HFFc6 (cell line): ENCODE measurements at places on chromosomes 2 and 18. TPM values are rescaled to one million over a fixed set of nuclear protein-coding genes. Genes with fewer than 3 reads are reported as not detected.

GRCh38 chr2:121583555-121583954 lies 52.9 kb downstream of the RNU4ATAC start:
- no peak for DNase-seq

- no peak for DNase-seq
These were observed 76.3 kb downstream of the COLEC12 start for GRCh38 chr18:424071-424661.

Gene RNF152
- total RNA-seq: 52.3 to 77.2 TPM (median 69.8 TPM) in 3 replicates

DNA sequence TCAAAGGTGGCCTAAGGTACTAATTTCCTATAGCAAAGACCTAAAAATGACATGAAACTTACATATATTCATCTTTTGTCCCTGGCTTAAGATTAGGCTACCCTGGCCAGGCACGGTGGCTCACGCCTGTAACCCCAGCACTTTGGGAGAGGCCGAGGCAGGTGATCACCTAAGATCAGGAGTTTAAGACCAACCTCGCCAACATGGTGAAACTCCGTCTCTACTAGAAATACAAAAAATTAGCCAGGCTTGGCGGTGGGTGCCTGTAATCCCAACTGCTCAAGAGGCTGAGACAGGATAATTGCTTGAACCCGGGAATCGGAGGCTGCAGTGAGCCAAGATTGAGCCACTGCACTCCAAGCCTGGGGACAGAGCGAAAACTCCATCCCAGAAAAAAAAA lies 5.9 kb downstream of the SRSF7 start:
- no peak for DNase-seq

Gene MC5R
- not detected in 3 replicates for total RNA-seq

GRCh38 chr2:48417856-48418838 lies 111.8 kb upstream of the STON1 start:
- DNase-seq: no peak

DNA sequence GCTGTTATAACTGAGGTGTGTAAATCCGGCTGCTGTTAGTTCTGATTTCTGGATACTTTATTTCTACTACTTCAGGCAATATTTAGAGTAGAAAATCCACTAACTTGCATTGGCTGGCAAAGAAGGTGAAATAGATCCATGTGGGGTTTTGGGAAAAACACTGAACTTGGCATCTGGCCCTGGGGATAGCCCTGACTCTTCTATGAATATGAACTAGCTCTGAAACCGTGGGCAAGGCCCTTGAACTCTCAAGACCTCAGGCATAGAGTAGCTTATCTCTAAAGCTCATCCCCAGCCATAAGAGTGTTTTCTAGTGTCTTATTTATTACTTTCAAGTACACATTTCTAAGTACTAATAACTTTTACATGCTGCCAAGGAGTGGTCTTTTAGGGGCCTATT lies 25.8 kb downstream of the PARD3B start:
- no peak for DNase-seq

DNA sequence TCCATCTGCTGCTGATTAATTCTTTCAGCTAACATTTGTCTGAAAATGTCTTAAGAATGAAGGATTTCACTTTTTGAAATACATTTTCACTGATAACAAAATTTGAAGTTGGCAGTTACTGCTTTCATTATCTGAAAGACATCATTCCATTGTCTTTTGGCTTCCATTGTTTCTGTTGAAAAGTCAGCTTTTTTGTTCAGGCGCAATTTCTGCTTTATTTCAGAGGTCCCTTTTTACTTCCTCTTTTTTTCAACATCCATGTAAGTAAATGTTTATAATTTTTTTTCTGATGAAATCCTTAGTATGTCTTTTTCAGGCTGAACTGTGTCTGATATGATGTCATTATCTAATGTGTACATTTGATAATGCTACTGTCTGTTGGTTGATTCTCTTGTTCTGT lies 184.2 kb downstream of the RND3 start:
- DNase-seq: no peak

Gene ERMN
- total RNA-seq: not detected in 3 replicates

GRCh38 chr2:47201224-47201623 lies 46.1 kb upstream of the STPG4 start:
- DNase-seq: peak; percentile 53

DNA sequence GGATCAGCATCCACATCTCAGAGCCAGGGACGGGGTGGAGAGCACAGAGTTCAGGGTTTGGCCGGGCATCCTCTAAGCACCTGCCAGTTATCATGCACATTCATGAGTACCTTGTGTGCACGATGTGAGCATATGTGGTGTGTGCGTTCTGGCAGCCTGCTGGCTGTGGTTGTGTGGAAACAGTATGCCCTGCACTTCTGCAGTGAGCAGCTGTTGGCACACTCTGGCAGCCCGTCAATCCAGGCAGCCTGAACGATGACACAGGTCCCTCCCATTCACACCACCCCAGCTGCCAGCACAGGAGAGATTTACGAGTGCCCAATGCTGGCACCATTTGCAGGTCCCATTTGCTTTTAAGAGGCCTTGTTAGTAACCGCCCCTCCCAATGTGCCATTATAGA lies 74.2 kb downstream of the CD8B2 start:
- no peak for DNase-seq

- DNase-seq: no peak
These were observed 238.2 kb downstream of the TSN start for GRCh38 chr2:121993682-121994081.

GRCh38 chr18:45589356-45590035 lies 25.8 kb upstream of the SLC14A2 start:
- peak; percentile 64 for DNase-seq

Gene WDFY1
- 42.5 to 50.4 TPM (median 42.6 TPM) in 3 replicates for total RNA-seq

Gene ABCB11
- not detected in 2 replicates for total RNA-seq

- DNase-seq: peak; percentile 99
These were observed 37.8 kb upstream of the CCDC150 start for GRCh38 chr2:196601430-196602306.

GRCh38 chr2:217086038-217086522 lies 226.2 kb upstream of the TNP1 start:
- peak; percentile 35 for DNase-seq

Gene KIF1A
- total RNA-seq: not detected in 3 replicates

Gene TRIM43
- total RNA-seq: not detected in 2 replicates

- DNase-seq: peak; percentile 22
These were observed 56.5 kb downstream of the EMX1 start for GRCh38 chr2:72973566-72974435.

DNA sequence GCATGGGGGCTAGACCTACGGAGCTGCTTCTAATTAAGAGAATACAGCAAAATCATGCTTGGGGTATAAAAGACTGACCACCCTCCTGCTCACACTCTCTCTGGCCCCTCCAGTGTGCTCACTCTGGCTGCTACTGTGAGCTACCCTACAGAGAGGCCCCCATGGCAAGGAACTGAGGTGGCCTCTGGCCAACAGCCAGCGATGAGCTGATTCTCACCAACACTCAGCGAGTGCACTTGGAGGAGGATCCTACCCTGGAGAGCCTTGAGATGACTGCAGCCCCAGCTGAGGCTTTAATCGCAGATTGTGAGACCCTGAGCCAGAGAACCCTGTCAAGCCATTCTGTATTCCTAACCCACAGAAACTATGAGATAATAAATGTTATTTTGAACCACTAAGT lies 88.2 kb downstream of the GFPT1 start:
- peak; percentile 42 for DNase-seq

DNA sequence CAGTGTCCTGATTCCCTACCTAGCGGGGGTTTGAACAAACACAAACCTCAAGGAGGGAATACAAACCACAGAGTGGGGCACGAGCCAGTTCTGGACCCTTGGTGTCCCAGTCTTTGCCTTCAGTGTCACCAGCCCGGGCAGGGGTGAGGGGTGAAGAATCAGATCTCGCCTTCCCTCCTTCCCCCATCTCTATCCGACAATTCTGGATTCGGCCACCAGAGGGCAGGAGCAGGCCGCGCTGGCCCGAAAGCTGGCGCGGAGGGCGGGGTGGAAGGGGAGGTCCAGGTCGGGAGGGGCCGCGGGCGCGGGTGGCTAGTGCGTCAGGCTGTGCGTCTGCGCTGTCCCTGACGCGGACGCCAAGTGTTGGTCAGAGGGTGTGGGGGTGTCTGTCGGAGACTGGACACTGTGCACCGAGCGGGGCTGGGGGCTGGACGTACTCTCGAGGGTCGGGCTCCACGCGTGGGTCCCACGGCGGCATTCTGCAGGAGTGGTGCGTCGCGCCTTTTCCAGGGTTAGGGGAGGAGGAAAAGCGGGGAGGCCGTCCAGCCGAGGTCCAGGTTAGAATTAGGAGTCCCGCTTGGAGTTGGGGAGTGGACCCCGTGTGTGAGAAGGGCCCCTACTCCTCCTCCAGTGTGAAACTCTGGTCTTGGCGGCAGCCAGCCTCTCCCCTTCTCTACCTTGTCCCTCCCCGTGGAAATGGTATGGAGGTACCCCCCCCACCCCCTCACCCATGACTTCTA lies 2.9 kb upstream of the CRYBA2 start:
- DNase-seq: peak; percentile 72

DNA sequence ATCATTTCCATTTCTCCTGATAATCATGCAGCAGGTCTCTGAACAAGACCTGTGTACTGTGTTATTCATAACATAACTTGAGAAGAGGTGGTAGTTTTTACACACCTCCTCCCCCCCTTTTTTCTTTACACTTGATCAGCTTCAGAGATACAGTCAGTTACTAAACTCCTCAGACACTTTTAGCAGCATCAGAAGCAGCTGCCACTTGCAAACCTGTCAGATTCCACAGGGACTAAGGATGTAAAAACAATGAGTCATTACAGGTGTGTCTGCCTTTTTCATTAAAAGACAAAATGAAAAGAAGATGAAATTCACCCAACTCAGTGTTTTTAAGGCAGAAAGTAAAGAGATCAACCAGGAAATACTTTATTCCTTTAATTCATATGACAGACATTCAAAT lies 254.0 kb downstream of the NRXN1 start:
- no peak for DNase-seq

GRCh38 chr2:188969236-188969635 lies 4.9 kb upstream of the COL3A1 start:
- peak; percentile 63 for DNase-seq

DNA sequence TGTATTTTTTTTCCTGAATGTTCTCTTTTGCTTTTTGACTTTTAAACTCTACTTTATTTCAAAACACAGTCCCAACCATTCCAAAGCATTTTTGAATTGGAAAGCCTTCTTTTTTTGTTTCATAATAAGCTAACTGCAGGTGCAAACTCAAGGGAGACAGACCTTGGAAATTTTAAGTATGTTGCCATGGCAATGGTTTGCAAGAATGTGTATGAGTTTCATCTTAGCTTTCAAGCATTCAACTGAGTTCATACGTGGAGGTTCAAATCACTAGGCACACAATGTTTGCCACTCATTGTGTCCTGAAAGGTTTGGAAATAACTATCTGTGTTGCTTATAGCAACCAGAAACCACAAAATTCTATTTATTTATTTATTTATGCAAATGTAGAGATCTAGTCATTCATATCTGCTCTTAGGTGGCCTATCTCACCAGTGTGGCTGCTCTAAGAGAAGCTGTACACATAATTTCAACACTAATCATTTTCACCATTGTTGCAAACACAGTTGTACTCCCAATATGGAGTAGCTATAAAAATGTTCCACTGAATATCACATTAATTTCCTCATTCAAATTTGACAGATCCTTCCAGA lies 805.7 kb upstream of the FSHR start:
- DNase-seq: no peak

Gene ERICH2
- total RNA-seq: not detected in 3 replicates

DNA sequence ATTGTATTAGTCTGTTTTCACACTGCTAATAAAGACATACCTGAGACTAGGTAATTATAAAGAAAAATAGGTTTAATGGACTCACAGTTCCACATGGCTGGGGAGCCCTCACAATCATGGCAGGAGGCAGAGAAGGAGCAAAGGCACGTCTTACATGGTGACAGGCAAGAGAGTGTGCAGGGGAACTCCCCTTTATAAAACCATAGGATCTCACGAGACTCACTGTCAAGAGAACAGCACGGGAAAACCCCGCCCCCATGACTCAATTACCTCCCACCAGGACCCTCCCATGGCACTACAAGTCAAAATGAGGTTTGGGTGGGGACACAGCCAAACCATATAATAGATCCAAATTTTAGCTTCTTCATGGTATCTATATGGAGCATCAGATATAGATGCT lies 69.6 kb upstream of the TMEM87B start:
- no peak for DNase-seq

DNA sequence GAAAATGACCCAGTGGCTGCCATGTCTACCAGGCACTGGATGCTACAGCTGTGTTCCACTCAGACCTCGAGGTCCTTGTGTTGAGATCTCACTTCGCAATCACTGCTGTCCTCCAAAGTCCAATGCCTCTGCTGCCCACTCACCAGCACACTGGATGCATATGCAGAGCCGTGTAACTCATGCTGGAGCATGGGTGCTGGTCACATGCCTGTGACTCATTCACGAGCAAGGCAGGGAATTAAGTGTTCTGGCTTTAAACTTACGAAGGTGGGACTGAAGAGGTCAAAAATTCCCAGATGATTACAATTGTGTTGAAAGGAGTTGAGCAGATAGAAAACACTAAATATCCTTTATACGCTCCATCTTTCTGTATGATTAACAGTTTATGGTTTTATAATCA lies 417.5 kb downstream of the NUP35 start:
- DNase-seq: no peak

DNA sequence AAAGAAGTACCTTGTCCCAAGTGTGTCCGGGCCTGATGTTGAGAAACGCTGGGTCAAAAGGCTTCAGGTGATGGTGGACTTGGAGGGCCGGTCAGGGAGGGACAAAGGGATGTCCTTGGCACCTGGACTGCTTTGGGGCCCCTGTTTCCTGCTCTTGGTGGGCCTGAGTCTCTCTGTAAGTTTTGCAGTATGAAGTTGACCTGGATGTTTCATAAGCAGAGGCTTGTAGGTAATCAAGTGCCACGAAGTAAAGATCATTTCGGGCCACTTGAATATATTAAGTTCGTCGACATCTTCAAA lies 29.4 kb downstream of the ASAP2 start:
- no peak for DNase-seq

Gene UGT1A1
- total RNA-seq: not detected in 2 replicates

- no peak for DNase-seq
These were observed 1.6 kb upstream of the SNED1 start for GRCh38 chr2:240996834-240997140.

GRCh38 chr2:187989925-187990623 lies 301.6 kb upstream of the GULP1 start:
- no peak for DNase-seq

- no peak for DNase-seq
These were observed 8.5 kb downstream of the SUCLG1 start for GRCh38 chr2:84450288-84451227.

Gene RUFY4
- not detected in 3 replicates for total RNA-seq

Gene PRKAG3
- total RNA-seq: not detected in 3 replicates

GRCh38 chr2:12396699-12397098 lies 320.0 kb upstream of the TRIB2 start:
- DNase-seq: no peak

DNA sequence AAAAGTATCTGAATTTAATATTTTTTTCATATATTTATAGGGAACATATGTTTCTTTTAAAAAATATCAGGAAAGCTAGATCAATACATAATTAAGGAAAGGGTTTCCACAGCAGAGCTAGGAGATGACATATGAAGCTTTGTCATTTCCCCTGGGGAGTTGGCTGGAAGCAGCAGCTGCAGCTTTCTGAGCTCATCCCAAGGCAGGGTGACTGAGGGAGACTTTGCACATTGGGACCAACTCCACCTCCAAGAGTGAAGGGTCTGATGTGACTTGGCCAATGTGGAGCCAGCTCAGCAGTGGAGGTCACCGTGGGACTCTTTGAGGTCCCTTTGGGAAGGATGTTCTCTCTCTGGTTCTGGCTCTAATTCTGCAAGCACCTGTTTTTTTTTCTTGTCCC lies 315.1 kb downstream of the RDH14 start:
- no peak for DNase-seq

- DNase-seq: no peak
These were observed 117.3 kb upstream of the STON1 start for GRCh38 chr2:48412443-48413250.

GRCh38 chr2:79640001-79640400 lies 127.2 kb downstream of the CTNNA2 start:
- no peak for DNase-seq
